HepG2 (cell line): ENCODE measurements at places on chromosomes 6 and 20. TPM values are rescaled to one million over a fixed set of nuclear protein-coding genes. Genes with fewer than 3 reads are reported as not detected.

Gene UBD
- 172 and 244 TPM in 2 replicates for total RNA-seq

Gene ZFP64
- total RNA-seq: 12.0 and 13.3 TPM in 2 replicates

Gene TAP2
- total RNA-seq: 9.8 and 17.6 TPM in 2 replicates

Gene KCNQ5
- not detected in 2 replicates for total RNA-seq

Gene TNFRSF6B
- total RNA-seq: not detected in 2 replicates

Gene SLC17A2
- 7.0 and 11.2 TPM in 2 replicates for total RNA-seq

- DNase-seq: no peak
Measured at GRCh38 chr20:38894091-38894847, 31.9 kb upstream of the FAM83D start.

Gene REM1
- not detected in 2 replicates for total RNA-seq

DNA sequence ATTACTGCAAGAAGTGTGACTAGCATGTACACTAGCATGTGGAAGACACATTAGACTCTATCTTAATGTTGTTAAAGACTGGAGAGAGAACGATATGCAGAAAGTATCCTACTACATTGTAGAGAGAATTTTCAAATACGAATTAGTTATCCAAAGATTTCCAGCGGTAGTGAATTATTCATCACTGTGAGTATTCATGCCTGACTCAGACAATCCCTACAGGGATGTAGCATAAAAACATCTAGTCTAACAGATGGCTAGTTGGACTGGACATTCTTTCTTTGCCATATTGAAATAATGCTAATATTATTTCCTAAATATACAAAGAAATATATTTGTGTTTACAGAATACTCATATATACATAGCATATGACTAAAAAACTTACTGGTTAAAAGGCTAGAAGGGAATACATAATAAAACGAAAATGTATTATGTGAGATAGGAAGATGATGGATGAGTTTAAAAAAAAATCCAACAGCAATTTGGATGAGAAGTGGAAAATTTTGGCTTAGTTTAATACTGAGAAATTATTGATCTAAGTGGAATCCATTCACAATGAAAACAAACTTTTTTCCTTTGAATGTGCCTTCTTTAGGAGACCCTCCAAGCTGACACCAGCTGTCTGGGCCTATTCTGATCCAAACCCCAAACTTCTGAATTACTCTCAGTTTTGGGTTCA lies 580.7 kb downstream of the RFPL4B start:
- DNase-seq: no peak

Gene RNF182
- total RNA-seq: not detected in 2 replicates

GRCh38 chr6:12408752-12409151 lies 118.6 kb downstream of the EDN1 start:
- DNase-seq: no peak

DNA sequence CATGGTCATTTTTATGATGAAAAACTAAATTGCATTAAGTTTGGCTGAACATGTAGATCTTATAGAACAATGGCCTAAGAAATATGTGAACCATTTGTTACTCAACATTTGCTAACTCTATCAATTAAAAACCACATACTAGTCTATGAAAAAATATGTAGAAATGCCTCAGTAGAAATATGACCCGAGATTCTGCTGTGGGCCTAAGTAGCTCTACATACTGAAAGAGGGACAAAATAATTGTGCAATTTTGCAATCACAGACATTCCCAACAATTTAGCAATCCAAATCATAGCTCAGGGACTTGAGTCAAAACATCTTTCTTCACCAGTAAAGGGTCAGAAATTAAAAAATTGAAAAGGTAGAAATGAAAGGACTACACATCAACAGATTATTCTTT lies 619.0 kb downstream of the FRK start:
- no peak for DNase-seq

- no peak for DNase-seq
Measured at GRCh38 chr6:112184951-112185350, 69.4 kb downstream of the LAMA4 start.

Gene CEP85L
- 1.4 and 1.7 TPM in 2 replicates for total RNA-seq

- DNase-seq: no peak
Measured at GRCh38 chr6:166079841-166080240, 87.8 kb downstream of the TBXT start.

Gene HAO1
- total RNA-seq: not detected in 2 replicates

DNA sequence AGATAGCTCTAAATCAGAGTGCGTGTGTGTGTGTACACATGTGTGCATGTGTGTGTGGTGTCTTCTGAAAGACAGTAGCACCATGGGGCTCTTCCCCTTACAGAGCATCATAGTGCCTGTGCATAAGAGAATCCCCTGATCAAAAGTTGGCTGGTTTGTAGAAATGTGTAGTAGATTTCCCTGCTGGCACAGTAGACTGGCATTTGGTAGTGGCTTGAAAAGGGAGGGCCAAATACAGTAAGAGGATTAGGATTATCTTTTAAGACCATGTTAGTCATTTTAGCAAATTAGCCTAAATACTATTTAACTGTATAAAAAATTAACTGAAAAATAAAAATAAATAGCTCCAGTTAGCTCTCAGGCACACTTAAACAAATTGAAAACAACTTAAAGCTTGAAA lies 112.6 kb downstream of the B3GAT2 start:
- no peak for DNase-seq

DNA sequence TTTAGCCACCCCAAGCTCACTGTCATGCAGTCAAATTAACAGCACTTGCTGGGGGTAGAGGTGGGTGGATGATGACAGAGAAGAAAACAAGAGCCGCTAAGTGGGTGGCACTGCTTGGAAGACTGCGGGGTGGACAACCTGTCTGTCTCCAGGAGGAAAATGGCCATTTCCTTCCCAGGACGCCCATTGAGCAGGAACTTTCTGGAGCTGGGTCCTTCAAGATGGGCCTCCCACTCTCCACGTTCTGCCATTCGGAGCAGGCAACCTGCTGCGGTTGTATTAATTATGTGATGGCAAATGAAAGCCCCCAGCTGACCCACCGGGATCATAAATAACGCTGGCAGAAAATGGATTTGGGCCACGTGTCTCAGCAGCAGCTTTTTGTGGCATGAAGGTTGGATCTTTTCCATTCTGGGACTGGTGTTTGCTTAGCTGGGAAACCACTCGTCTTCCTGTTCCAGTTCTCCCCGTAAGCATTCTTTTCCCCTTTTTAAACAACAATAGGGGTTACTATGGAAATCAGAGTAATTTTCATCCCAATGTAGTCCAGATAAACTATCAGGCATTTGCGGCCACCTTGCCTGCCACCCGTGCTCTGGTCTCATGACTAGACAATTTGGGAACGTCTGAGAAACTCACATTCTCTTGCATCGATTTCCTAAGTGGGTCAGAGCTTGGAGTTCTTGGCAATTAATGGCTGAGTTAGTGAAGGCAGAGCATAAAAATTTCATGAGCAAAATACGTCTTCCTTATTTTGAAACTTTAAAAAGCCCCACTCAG lies 215.5 kb downstream of the ANKRD60 start:
- DNase-seq: no peak
